D341Med (cell line): ENCODE measurements at places on chromosomes 5 and 9.

GRCh38 chr9:116547729-116548426 is 139.2 kb upstream of the TRIM32 start:
- DNase-seq = no peak

GRCh38 chr9:114884787-114885452 is 45.5 kb downstream of the TNFSF8 start:
- no peak for DNase-seq

- DNase-seq = no peak
Measured at GRCh38 chr9:105154723-105155191, 89.7 kb upstream of the SLC44A1 start.

DNA sequence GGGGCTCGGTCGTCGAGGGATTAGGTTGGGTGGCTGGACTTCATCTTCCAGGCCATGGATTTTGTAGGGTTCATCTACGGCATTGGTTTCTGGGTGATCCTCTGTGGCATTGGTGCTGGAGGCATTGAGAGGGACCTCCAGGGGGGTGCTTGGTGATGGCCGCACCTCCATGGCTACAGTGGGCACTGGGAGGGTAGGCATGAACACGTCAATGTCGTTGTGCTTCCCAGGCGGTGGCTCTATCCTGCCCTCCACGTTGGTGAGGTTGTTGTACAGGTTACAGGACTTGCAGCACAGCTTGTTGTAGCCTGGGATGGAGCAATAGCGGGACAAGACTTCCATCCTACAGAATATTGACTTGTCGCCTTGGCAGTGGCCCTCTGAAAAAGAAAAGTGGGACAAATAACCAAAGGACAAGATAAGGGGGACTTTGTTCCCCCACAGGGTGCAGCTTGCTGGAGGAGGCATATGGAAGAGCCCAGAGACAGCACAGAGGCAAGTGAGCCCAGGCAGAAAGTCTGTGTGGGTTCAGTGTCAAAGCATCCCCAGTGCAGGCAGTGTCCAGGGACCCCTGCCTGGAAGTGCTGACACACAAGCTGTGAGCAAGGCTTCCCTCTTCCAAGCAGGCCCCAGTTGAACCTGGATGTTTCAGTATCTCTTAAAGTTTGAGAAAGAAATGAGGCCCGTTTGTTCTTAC is 53.9 kb downstream of the ZNF354C start:
- DNase-seq = no peak

DNA sequence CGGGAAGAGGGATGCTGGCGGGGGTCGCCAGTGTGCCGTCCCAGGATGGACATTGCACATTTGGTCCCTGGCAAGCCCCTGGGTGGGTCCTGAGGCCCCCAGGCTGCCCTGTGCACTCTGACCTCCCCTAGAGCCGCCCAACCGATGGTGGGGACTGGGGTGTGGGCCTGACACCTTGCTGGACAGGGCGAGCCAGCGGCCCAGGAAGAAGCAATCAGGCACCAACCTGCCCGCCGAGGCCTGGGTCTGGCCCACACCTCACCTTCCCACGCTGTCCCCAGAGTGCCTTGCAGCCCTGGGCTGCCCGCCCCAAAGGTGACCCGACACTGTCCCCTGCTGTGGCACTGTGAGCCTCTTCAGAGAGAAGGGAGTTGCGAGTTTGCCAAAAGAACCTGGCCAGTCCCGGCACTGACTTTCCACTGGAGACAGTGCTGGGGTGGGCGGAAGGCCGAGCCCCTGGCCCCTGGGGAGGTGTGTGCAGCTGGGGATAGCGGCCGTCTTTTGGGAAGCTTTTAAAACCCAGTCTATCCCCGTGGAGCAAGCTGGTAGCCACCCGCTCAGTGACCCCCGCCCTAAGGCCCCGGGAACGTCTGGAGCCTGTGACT is 12.0 kb upstream of the NRARP start:
- DNase-seq = peak; percentile 29

DNA sequence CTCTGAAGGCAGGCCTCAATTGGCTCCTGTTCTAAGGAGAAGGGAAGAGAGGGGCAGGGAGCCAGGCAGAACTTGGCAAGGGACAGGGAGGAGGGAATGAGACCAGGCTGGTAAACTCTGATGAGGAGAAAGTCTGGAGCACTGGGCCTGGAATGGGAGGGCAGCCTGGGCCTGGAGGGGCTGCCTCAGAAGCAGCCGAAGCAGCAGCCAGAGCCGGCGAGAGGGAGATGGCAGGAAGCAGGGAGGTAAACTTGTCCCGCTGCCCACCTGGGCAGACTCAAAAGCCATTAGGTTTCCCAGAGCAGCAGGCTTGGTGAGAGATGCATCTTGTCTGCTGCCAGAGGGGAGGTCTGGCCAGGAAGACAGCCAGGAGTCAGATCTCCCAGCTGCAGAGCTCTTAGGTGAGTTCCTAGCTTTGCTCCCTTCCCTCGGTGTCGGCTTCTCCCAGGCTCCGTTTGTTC is 37.0 kb upstream of the CRB2 start:
- no peak for DNase-seq

GRCh38 chr9:108673386-108673785 is 182.4 kb downstream of the ACTL7B start:
- no peak for DNase-seq

- DNase-seq = no peak
Measured at GRCh38 chr5:133393776-133394476, 218.4 kb downstream of the FSTL4 start.

DNA sequence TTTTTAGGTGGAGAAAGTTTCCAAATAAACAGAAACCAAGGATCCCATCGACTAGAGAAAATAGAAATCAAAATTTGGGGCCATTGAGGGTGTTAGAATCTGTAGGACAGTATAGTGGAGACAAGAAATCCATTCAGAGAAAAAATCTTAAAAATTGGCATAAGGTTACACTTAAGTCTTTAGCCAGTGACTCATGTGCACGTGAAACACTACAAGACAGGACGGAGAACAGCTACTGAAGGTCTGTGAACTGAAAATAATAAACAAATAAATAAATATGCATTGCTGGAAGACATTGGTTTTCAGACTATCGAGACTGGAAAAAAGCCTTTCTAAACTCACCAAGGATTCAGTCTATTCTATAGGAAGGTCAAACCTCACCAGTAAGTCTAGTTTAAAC is 1955.5 kb downstream of the MAT2B start:
- no peak for DNase-seq

GRCh38 chr5:143302341-143303045 is 101.0 kb downstream of the NR3C1 start:
- no peak for DNase-seq

GRCh38 chr5:171425596-171426244 is 6.3 kb downstream of the FGF18 start:
- no peak for DNase-seq

GRCh38 chr9:106020186-106020585 is 325.8 kb downstream of the TMEM38B start:
- no peak for DNase-seq

DNA sequence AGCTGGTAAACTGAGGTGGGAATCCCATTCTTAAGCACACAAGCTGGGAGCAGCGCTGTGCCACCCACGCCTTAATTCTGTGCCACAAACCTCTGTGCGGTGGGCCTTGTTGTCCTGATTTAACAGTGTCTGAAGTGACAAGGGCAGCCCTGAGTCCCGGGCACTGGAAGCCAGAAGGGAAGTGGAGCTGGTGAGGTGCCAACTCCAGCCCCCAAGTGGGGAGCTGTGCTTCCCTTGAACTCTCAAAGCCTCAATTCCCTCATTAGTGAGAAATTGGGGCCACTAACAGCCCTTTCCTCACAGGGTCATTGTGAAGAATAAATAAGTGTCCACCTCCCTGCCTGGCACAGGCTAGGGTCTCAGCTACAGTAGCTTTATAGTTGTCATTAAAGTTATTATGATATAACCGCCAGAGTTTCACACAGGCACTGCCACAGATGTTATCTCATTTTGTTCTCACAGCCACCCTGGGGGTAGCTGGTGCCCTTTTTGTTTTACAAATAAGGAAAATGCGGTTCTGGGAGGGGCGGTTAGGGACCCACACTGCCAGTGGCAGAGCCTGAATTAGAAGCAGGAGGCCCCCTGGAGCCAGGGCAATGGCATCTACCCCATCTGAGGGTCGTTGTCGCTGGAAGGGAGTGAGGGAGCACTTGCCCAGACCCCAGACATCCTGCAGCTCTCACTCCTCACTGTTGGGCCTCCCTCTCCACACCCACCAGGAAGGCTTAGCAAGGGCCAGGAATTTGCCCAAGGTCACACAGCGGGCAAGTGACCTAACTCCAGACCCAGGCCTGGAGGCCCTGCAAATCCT is 2.1 kb upstream of the TLX3 start:
- DNase-seq = no peak
